ENCODE measurements at places on chromosomes 2 and 18.

DNA sequence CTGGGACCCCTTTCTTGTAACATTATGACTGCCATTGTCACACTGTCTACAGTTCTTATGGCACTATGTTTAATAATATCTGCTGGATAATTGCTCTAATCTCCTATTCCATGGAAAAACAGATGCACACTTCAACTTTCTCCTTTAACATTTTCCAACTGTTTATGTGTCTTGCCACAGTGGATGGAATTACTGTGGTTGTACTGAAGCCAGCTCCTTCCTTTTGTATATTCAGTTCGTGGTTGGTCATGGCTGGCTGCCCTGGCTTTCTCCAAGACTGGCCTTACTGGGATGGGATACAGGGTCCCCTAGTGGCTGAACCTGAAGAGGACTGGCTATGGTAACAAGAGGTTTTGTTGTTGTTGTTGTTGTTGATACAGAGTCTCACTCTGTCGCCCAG, 113.9 kb downstream of the SS18 start:
- no peak for DNase-seq

GRCh38 chr18:50143294-50143693, 51.7 kb downstream of the MYO5B start:
- no peak for DNase-seq

- DNase-seq, result no peak
Measured at GRCh38 chr18:13036622-13037320, 45.6 kb downstream of the CEP192 start.

DNA sequence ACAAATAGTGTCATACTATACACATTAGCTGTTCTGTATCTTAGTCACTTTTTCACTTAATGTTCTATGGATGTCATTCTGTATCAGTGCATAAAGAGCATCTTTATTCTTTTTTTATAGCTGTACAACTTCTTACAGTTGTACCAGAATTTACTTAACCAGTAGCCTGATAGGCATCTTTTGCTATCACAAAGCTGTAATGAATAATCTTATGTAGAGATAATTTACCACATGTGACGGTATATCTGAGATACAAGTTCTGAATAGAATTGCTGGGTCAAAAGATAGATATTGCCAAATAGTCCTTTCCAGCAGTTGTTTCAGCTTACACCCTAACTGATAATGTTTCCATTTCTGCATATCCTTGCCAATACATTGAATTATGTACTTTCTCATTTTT, 70.0 kb downstream of the PTRHD1 start:
- DNase-seq, result no peak
